ENCODE measurements at places on chromosomes 2 and 18.

- peak; percentile 5 for DNase-seq
Measured at GRCh38 chr18:11034884-11035283, 114.5 kb downstream of the PIEZO2 start.

- DNase-seq = peak; percentile 93
Measured at GRCh38 chr2:98757904-98758421, 27.0 kb upstream of the MGAT4A start.

DNA sequence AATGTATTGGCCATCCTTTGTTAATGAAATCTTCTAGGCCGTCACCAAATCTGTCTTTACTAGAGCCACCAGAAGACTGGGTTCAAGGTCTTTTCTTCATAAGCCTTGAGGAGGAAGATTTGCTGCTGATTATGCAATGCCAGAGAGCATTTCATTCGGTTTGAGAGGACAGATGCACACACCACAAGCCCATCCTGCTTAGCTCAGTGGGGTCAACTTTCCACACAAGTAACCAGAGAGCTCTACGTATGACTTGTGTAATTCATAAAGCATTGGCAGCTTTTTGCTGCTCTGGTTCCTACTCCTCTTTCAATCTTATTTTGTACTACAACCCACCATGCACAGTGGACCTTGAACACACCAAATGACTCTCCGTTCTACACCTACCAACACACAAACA lies 106.9 kb downstream of the OSR1 start:
- no peak for DNase-seq

- DNase-seq = peak; percentile 77
Measured at GRCh38 chr2:18413676-18414396, 146.6 kb downstream of the RDH14 start.

DNA sequence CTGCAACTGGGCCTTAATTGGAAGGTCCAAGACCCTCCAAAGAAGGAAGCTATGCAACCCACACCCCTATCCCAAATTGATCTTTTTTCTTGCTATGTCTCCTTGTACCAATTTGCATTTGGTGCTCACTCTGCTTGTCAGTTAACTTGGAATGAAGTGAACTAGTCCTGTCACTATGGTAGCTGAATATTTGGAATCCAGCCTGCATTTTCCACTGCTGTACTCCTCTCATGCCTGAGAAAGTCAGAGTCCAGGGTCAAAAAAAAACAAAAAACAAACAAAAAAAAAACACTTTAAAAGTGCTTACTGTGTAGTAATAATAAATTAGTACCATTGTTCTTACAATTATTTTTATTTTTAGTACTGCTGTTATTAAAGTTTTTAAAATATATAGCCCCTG lies 462.8 kb upstream of the SLC8A1 start:
- DNase-seq = no peak

- DNase-seq = no peak
Measured at GRCh38 chr2:200658278-200658864, 72.6 kb downstream of the AOX1 start.

DNA sequence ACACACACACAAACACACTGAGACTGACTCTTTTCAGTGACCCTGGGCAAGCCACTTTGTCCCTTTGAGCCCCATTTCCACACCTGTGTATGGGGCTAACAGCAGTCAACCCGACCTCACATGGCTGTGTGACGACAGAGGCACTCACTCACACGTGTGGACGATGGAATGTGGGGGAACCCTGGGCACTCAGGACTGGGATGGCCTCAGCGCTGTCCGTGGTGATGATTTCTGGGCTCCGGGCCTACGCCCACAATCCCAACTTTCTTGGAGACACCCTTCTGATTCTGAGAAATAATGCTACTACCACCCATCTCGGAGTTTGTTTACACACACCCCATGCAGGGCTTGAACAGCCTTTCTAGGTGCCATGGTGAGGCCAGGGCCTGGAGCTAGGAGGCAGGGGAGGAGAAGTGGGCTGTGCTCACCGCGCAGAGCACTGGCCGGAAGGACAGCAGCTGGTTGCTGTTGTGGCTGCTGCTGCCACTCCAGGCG lies 1.5 kb downstream of the CRYBA2 start:
- DNase-seq = no peak

DNA sequence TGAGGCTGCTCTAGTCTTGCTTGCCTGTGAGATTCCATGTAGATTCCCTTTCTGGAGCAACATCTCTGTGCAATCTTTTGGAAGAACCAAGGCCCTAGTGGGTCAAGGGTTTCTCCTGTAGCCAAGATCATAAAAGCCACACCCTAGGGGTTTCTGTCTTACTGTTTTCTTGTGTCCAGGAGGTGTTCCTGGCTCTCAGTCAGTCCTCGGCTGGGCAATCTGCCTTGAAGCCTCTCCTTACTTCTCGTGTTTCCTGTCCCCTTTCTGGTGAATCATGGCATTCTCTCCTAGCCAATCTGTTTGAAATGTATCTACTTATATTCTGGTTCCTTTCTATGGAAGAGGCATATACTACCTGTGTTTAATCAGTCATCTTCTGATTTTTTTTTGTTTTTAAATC lies 484.8 kb upstream of the UBE2E3 start:
- peak; percentile 49 for DNase-seq

- no peak for DNase-seq
Measured at GRCh38 chr18:35415511-35416073, 38.5 kb upstream of the ZNF396 start.

DNA sequence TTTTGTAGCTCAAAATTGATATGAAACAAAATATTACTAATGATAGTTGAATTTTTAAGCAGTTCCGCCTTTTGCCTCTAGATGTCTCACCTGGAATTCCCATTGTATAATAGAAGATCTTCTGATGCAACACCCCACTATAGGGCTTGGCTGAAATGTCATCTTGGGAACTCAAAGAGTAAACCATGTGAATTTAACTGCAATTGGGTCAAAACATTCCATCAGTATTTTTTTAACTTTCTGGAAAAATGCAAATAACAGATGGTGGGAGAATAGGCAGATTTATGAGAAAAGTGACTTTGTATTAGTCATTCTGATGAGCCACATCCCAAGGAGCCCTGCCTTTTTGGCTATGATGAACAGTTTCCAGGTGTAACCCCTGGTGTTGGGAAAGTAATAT lies 489.9 kb downstream of the NYAP2 start:
- DNase-seq = no peak

- DNase-seq = no peak
Measured at GRCh38 chr2:6410313-6410712, 455.4 kb downstream of the CMPK2 start.

DNA sequence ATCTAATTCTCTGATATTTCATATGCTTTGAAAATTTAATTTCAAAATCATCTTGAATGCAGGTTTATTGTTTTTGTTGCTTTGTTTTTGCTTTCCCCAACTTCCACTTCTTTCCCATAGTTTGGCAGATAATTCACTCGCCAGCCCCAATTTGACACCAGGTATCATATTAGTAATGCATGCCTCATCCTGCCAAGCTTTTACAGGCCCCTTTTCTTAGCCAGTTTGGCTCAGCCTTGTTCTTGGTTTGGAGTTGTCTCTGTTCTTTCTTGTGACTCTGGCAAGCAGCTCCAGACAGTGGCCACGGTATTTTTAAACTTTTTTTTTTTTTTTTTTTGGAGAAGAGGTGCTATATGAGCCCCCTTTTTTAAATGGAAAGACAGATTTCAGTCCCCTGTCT lies 65.3 kb downstream of the PMS1 start:
- DNase-seq = peak; percentile 54

DNA sequence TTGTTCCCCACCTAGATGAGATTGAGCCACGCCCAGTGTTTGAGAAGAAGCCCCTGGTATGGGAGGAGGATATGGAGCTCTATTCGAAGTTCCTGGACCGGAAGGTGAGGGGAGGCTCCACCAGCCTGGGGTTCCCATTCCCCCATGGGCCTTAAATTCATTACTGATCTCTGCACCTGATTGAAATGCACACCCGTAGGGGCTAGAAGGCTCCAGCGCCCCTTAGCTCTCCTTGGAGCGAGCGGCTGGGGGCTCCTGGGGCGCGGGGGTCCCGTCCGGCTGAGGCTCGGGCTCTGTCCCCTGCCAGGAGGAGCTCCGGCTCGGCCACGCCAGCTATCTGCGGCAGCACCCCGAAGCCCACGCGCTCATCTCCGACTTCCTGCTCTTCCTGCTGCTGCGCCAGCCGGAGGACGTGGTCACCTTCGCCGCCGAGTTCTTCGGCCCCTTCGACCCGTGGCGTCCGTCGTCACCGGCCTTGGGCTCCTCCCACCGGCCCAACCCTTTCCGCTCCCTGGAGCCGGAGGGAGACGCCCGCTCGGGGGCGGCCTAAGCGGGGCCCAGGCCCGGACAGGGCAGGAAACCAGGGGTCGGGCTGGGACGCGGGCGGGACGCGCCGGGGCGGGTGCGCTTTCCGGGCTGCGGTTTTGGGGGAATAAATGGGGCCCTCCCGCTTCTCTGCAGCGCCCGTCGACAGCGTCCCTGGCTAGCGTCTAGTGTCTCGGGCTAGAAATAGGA lies 10.9 kb downstream of the CATIP start:
- DNase-seq = peak; percentile 80

DNA sequence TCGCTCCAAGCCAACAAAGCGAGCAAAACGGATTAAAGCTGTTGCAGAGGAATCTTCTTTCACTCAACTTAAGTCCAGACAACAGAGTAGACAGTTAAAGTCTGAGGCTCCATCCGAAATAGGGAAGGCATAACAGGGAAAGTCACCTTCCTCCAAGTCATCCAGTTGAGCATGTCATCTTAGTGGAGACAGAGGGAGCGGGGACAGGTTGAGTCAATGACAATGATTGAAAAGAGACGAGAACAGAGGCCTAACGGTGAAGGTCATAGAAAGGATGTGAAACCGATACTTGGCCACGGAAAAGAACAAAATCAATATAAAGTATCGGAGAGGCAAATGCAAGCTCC lies 455 bp downstream of the C18orf32 start:
- DNase-seq = no peak

DNA sequence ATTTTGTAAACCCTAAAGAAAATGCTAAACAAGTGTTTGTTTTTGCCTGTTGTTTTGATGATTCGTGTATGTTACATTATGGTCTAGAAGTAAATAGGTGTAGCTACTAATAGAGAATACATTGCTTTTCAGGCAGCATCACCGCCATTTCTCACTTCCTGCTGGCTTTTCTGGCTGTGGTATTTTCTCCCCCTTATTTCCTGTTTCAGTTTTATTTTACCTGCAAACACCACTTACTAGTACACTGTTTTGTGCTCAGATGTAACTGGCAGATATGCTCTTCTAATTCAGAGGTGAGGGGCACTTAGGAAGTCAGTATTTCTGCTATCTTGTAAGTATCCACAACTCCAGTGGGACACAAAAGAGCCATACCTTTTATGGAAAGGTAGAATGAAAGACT lies 38.1 kb upstream of the SLC3A1 start:
- DNase-seq = no peak

- DNase-seq = no peak
Measured at GRCh38 chr2:111236025-111236424, 115.3 kb downstream of the BCL2L11 start.

GRCh38 chr2:210315015-210315788 lies at the start of gene MYL1:
Gene MYL1 (minus strand): TSS chr2:210315174. CDS start chr2:210315042, 132 bp downstream.
- no peak for DNase-seq

DNA sequence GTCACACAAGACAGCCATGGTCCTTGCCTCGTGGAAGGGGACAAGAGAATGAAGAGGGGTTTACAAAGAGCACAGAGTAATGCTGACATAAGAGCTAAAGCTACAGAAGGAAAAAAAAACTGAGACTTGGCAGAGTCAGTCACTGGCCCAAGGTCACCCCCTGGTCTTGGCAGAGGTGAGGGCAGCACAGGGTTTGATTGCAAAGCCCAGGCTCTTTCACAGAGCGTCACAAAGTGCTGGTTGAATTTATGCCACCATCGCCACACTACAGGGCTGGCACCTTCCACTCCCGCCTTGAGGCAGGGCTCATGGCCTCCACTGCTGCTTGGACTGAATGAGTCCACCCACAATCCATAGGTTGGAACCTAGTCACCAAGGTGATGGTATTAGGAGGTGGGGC lies 190.2 kb downstream of the INHBB start:
- no peak for DNase-seq

DNA sequence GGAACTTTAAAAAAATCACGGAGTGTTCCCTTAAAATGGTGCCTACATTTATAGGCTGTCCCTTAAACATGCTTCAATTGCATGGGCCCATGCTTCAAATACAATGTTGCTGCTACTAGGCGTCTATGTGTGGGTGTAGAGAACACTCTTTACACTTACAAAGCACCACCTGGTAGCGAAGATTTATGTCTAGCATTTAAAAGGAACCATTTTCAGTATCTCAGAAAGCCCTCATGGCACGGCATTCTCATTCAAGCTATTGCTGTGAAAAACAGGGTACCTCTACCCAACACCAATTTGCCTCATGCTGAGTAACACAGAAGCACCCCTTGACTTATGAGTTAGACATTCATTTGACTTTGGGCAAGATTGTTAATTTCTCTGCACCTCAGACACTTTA lies 112.9 kb upstream of the CNTNAP5 start:
- DNase-seq = no peak

Measured in MG63 (cell line).